ENCODE measurements at places on chromosomes 5 and 9. TPM values are rescaled to one million over a fixed set of nuclear protein-coding genes. Genes with fewer than 3 reads are reported as not detected.
A peak's percentile ranks its signal among the peaks of the same experiment; 100 is the strongest.

GRCh38 chr5:148290271-148291195 lies 21.7 kb upstream of the SPINK7 start:
- no peak for DNase-seq

DNA sequence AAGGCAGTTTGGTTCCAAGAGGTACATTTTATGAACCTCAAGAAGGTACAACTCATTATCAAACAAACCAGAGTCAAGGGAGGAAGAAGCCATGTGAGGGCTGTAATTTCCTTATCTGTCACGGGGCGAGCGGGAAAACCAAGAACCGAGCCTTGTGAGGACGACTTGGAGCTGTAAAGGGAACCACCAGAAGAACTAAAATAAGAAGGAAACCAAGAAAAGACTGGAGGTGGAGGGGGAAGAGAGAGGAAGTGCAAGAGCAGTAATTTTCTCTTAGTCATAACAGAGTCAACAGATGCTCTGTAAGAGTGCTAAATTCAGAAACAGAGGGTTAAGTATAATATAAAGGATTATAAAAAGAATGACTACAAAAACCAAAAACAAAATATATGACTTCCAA lies 127.1 kb downstream of the DIRAS2 start:
- no peak for DNase-seq

DNA sequence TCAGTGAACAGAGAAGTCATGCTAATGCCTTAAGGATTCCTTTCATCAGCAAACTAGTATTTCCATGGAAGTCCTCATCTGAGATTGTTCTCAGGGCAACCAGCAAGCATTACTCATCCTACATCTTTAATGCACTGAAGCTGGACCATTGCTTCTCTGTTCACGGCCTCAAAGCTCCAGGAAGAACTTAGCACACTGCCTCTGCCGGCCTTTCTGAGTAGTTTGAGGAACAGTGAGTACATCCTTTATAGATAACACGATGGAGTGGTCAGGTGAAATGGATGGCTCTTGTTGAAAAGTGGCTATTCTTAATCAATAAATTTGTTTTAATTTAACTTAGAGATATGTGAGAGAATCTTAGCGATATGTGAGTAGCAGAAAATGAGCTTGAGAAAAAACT lies 35.8 kb downstream of the MEGF10 start:
- DNase-seq, result no peak

DNA sequence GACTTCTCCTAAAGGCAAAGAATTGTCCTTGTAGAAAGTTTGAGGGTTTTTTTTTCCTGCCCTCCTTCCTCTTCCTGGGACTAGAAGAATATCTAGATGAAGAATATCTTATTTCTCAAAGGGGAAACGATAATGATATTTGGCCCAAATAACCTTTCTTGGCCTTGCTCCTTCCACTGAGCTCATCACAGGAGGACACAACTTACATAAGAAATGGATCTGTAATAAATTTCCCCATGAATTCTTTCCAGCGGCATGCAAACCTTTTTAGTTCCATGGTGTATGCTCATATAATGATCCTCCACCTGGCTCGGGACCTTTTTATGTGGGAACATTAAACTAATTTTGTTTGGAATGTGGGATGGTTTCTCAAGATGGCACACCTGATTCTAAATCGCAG lies 304.4 kb downstream of the DMRT2 start:
- DNase-seq, result no peak

GRCh38 chr9:32716955-32717543 lies 66.3 kb upstream of the TMEM215 start:
- no peak for DNase-seq

DNA sequence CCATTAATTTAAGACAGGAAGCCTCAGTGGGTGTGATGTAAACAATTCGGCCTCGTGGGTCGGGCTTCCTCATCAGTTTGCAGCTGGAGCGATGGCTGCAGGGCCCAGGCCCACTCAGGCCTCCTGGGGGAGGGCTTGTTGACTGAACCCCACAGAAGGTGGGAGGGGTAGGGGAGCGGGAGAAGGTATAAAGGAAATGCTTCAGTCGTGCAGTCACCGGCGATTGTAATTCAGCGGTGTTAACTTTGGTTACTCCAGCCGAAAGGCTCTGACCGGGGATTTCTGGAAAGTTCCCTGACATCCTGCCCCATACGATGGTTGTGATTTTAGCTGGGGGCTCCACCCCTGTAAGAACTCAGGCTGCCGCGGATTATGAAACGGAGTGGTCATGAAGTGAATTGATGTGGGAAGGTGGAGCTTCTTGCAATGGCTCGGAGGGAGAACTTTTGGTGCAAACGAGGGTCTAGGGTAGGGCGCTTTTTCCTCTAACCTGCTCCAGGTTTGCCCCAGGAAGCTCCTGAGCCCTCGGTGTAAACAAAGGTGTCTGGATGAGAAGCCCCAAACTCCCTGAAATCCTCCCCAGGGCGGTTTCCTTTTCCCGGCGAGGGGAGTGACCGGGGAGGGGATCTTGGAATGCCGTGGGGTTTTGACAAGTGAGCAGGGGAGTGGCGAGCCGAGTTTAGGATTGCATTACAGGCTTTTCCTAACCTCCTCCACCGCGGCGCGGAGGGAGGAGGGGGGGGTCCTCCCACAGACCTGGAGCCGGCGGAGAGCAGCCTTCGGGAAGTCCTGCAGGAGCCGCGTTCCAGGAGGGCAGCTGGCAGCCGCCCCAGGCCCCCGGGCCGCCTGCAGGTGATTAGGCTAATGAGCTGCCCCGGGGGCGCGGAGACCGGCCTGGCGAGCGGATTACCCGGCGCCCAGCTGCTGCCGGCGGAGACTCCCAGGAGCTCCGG lies 215.5 kb downstream of the PDZD2 start:
- peak; percentile 9 for DNase-seq

Gene CTNND2
- total RNA-seq, result not detected
